ENCODE measurements at places on chromosomes 1 and 21.

DNA sequence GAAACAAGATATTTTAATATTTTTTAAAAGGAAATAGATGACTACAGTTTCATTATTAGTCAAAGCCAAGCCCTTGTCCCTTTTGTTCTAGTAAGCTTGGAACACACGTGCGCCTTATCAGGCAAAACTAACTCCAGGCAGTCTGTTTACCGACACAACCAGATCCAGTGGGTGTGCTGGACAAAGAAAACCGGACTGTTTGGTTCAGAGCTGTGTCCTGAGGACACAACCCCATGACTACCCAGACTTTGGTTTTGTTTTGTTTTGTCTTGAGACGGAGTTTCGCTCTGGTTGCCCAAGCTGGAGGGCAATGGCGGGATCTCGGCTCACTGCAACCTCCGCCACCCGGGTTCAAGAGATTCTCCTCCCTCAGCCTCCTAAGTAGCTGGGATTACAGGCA is 13.9 kb upstream of the RHOU start:
- no peak for DNase-seq

DNA sequence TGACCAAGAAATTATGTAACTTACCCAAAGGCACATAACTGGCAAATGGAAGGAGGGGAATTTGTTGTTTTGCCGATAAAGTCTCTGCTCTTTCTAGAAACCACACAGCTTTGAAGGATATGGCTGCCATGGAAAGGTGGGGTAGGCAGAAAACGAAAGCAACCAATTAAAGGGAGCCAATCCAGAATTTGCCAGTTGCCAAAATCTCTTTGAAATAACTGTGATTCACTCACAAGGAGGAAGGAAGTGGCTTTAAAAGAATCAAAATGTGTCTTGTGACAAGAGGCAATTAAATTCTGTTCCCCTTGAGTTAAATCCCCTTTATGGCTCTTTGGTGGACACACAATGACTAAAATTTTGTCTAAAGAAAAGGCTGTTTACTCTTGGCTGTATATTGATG is 61.2 kb upstream of the CCDC190 start:
- DNase-seq: no peak

- DNase-seq: no peak
Measured at GRCh38 chr1:22343456-22344328, 108.0 kb upstream of the ZBTB40 start.

GRCh38 chr1:229108598-229109201 is 162.2 kb upstream of the RAB4A start:
- no peak for DNase-seq

DNA sequence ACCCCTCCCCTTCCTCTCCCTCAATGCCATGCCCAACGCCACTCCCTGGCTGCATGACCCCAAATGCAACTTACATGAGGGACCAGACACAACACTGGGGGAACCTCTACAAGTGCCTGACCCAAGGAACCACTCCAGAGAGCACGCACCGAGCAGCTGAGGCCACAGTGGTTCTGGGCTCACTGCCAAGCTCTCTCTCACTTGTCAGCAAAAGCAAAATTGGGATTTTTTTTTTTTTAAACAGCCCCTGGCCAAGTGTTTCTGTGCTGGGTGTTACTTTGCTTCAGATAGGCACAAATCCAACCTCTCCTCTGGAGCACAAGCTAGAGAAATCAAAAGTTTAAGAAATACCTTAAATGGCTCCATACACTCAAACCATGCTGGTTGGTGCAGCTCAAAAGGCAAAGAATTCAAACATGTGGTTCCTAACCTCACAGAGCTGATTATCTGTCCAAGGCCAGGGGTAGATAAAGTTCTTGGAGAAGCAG is 363.0 kb downstream of the SETD4 start:
- peak; percentile 41 for DNase-seq

GRCh38 chr1:102434421-102434820 is 437.7 kb upstream of the OLFM3 start:
- DNase-seq: peak; percentile 16

DNA sequence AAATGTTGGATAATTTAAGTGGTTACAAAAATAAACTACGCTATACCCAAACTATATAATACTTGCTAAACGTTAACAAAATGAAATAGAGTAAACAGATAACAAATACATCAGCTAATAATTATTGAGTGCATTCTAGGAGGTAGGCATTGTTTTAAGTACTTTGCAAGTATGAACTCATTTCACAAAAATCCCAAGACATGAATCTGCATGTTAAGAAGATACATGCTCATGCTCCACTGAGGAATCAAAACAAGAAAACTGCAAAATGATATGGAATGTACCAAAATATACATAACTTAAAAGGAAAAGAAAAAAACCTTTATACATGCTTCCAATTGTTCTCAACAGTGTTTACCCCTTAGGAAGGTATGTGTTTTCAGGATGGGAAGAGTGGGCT is 2.5 kb downstream of the FRRS1 start:
- no peak for DNase-seq

- DNase-seq: no peak
Measured at GRCh38 chr21:35178827-35179226, 129.7 kb upstream of the RUNX1 start.

DNA sequence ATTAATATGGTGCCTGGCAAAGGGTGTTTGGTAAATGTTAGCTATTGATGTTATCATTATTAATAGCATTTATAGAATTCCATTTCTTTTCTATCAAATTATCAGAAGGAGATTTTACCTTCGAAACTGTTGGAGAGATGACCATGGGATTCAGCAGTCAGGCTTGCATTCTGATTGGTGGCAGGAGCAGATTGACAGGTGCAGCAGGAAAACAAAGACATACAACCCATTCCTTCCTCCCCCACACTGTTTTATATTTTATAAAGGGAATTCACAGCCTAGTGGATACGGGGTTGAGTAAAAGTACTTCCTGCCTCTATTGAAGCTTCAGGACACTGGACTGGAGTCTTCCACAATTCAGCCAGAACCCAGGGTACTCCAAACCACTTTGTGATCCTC is 55.1 kb upstream of the SYT14 start:
- DNase-seq: no peak

GRCh38 chr1:201949491-201949890 is 3.1 kb upstream of the LMOD1 start:
- no peak for DNase-seq

GRCh38 chr1:209398313-209398991 is 185.1 kb upstream of the CAMK1G start:
- no peak for DNase-seq

DNA sequence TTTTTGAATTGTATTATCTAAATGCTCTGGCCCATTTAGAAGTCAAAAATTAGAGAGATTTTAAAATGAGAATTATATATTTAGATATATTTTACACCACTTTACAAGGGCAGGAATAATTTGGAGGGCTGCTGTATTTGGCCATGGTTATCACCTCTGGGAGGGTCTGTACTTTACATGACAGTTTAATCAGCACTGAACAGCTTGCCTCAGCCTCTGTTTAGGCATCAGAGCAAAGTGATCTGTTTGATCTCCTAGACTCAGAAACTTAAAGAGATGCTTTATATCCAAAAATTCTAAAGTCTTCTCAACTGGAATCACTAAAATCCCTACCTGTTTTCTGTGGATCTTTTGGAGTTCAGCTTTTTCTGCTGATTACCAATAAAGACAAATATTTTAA is 5.4 kb upstream of the SPTA1 start:
- no peak for DNase-seq

GRCh38 chr1:219152751-219153150 is 20.9 kb upstream of the LYPLAL1 start:
- no peak for DNase-seq

DNA sequence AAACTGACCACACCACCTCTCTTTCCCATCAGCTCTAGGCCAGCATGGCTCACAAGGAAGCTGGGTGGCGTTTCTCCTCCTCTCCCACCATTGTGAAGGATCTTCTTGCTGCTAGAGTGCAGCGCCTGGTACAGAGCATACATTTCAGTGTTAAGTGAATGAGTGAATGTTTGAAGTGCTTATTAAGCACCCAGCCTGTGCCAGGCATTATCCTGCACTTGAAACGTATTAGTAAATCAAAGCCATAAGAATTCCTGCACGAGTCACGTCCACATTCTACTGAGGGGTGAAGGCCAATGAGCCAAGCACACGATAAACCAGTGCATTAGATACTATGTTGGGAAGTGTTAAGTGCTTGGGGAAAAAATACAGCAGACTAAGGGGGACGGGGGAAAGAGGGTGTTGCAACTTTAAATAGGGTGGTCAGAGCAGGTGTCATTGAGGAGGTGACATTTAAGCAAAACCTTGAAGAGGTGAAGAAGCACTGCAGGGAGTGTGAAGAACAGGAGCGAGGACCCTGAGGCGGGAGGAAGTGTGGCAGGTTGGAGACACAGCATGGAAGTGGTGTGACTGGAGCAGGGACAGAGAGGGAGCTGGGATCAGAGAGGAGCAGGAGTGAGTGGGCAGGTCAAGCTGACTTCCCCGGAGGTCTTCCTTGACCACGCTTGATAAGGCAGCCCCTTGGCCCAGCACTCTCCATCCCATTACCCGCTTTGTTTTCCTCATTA is 48.5 kb upstream of the LRRN2 start:
- DNase-seq: no peak

- DNase-seq: no peak
Measured at GRCh38 chr1:1591452-1591851, 8.5 kb downstream of the FNDC10 start.

DNA sequence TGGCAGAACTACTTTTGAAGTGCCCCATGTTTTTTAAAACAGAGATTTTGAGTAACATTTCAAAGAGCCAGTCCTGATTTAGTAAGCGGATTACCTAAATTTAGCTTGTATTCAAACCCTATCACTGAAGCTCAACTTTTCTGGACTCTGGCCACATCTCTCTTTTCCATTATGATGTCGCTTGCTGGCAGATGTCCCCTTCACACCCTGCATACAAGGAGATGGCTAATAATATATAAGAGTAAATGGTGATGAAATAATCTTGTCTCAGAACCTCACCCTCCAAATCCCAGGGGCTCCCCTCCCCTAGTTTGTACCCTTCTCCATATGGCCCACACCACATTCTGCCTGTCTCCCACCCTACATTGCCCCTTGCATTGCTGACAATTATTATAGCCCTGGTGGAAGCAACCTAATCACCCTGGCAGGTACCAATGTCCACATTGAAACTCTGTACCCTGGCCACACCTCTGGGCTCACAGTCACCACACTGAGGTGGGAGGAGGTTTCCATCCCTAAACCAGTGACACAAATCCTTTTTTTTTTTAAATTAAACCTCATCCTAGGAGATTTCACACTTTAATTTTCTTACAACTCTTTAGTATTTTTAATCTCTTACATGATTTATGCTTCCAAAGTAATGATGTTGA is 106.0 kb upstream of the SYT6 start:
- no peak for DNase-seq

- no peak for DNase-seq
Measured at GRCh38 chr1:5750186-5751162, 241.8 kb downstream of the NPHP4 start.

Data from NCI-H2081 (cell line).